ENCODE measurements at places on chromosomes 1 and 21. TPM values are rescaled to one million over a fixed set of nuclear protein-coding genes. Genes with fewer than 3 reads are reported as not detected.

Gene ABCG1
- total RNA-seq = 27.6 TPM

DNA sequence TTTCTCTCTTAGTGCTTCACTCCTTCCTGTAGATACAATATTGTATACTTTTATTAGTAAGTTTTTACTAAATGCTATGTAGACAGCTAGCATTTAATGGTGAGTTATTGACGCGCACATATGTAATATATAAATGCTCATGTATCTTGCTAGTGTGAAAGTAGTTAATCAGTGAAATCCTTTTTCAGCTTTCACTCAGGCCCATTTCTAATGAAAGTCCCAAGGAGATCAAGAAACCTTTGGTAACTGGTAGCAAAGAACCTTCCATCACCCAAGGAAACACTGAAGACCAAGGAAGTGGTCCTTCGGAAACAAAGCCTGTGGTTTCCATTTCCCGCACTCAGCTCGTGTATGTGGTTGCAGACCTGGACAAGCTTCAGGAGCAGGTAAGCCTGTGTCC is 27.2 kb downstream of the AGT start:
- no peaks in the 10 kb centered on the region for H3K4me1 ChIP-seq
- peaks cover 51% of the 10 kb centered on the region for H3K36me3 ChIP-seq
- H3K27ac ChIP-seq = no peak overlapping the region
- no peak for DNase-seq

Gene LCE1C
- total RNA-seq = not detected

DNA sequence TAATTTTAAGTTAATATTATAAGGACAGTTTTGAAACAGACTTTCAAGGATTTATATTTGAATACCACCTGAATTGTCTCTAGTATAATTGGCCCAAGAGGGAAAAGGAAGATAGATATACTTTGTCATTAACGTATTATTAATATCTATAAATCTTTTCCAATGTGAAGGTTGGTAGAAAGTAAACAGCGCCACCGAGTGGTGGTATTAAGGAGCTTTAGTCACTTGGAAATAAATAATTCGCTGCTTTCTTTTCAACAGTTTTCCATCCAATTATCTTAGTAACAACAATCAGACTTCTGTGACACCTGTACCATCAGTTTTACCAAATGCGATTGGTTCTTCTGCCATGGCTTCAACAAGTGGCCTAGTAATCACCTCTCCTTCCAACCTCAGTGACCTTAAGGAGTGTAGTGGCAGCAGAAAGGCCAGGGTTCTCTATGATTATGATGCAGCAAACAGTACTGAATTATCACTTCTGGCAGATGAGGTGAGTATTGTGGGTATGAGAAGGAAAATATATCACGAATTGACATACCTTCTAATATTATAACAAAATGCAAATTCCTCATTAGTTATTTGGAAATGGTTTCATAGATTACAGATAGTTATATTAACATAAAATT is 37.7 kb downstream of the SH3GLB1 start:
- H3K4me3 ChIP-seq = no peak overlapping the region
- DNase-seq = no peak
- H3K27me3 ChIP-seq = no peaks in the 10 kb centered on the region
- peaks cover 7% of the 10 kb centered on the region for H3K36me3 ChIP-seq

- no peak overlapping the region for H3K4me3 ChIP-seq
- H3K36me3 ChIP-seq = no peaks in the 10 kb centered on the region
- no peaks in the 10 kb centered on the region for H3K4me1 ChIP-seq
- H3K27ac ChIP-seq = no peak overlapping the region
- DNase-seq = peak; percentile 11
Measured at GRCh38 chr1:3679799-3680453, 27.6 kb downstream of the TP73 start.

Gene OTUD3
- 12.9 TPM for total RNA-seq

Gene C1orf87
- 0.38 TPM for total RNA-seq

- DNase-seq = no peak
- H3K27ac ChIP-seq = no peak overlapping the region
- peaks cover 15% of the 10 kb centered on the region for H3K36me3 ChIP-seq
- H3K27me3 ChIP-seq = no peaks in the 10 kb centered on the region
- H3K4me3 ChIP-seq = no peak overlapping the region
Measured at GRCh38 chr1:229536982-229537381, 21.5 kb downstream of the ABCB10 start.

Gene NPHS2
- 1.2 TPM for total RNA-seq

Gene SLFNL1
- total RNA-seq = 0.50 TPM

Gene ZNF124
- 45.7 TPM for total RNA-seq

- H3K36me3 ChIP-seq = no peaks in the 10 kb centered on the region
- H3K27ac ChIP-seq = no peak overlapping the region
- H3K4me3 ChIP-seq = no peak overlapping the region
- no peaks in the 10 kb centered on the region for H3K4me1 ChIP-seq
- DNase-seq = no peak
Measured at GRCh38 chr1:210681158-210681557, 352.5 kb downstream of the HHAT start.

DNA sequence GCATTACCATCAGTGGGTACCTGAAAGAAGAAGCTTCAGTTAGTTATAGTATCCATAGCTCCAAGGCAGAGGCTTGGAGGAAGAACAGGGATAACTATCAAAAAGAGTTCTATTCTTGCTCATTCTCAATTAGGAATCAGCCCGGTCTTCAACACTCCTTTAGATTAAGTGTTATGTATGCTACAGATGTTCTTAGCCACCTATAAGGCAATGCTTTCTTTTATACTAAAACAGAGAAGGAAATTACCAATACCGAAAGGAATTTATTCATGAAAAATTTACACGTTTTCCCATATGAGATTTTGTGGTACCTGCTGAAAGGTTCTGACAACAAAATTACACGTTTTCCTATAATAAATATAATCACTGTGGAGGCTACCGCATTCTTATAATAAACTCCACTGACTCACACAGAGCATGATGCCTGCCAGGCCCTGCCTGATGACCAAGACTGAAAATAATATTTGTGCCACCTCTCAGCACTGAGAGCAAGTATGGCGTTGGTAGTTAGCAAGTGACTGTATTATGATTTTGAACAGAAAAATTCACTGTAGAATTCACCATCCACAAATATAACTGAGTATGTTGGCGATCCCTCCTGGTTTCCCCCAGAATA is 58.3 kb downstream of the APP start:
- H3K4me3 ChIP-seq = no peak overlapping the region
- no peak overlapping the region for H3K27ac ChIP-seq
- peaks cover 2% of the 10 kb centered on the region for H3K36me3 ChIP-seq
- no peaks in the 10 kb centered on the region for H3K27me3 ChIP-seq
- peaks cover 8% of the 10 kb centered on the region for H3K4me1 ChIP-seq
- no peak for DNase-seq

Gene KRTAP11-1
- total RNA-seq = not detected

Gene FCRL5
- total RNA-seq = 10.3 TPM

Gene VSIG8
- total RNA-seq = not detected

DNA sequence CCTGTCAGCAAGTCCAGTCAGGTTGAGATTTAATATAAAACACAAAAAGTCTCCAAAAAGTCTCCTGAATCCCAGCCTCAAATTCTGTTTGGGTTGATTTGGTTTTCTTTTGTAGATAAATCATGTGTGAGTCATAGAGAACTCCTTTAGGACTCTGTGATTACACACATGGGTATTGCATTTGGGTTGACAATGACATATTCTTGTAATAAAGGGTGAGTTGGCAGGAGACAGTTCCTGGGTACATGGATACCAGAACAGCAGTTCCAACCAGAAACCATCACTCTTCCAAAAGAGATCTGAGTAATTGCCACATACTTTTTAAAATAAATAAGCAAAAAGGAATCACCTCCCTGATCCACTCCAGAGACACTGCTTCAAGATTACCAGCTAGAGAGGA is 8.9 kb downstream of the CR2 start:
- H3K36me3 ChIP-seq = no peaks in the 10 kb centered on the region
- no peaks in the 10 kb centered on the region for H3K27me3 ChIP-seq
- no peaks in the 10 kb centered on the region for H3K4me1 ChIP-seq
- no peak overlapping the region for H3K27ac ChIP-seq
- no peak for DNase-seq

DNA sequence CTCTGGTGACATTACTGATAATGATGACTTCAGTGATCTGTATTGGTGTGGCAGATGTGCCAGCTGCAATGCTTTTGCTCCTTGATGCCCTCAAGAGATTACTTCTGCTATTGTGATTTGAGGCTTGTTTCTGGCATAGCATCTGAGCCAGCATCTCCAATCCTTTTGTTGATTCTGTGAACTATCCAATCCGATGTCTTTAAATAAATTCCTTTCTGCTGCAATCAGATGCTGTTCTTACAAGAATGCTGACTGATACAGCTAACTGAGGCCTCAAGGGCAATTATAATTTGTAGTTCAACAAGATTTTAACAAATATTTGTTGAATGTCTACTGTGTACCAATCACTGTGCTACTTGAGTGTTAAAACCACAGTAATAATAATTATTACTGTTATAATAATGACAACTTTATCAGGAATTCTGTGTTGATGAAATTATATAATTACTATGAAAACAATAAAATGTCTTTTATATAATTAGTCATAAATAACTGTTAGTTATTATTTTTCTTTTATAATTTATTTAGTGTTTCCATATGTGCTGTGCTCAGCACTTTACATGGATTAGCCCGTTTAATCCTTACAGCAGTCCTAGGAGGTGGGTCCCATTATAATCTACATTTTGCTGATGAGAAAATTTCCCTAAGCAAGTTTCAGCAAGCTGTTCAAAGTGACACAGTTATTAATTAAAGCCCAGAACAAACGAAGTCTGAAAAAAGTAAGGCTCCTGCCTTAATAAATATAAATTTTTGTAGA is 308.2 kb downstream of the BRINP3 start:
- H3K27me3 ChIP-seq = no peaks in the 10 kb centered on the region
- H3K4me1 ChIP-seq = no peaks in the 10 kb centered on the region
- H3K4me3 ChIP-seq = no peak overlapping the region
- H3K36me3 ChIP-seq = no peaks in the 10 kb centered on the region

DNA sequence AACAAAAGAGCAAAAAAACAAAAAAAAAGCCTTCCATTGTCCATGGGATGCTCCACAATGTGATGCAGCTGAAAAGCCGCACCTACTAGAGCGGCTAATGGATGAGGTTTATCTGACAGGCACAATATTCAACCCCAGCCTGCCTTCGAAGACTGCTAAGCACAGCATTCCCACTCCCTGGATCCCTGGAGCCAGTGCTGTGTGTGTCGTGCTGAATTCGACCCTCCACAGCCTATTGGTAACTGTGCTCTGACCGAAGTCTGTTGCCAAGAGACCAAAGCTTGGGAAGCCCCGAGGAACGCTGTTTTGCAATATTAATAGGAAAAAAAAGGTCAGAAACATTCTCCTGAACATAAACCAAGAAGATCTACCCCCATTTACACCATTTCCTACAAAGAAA is 57.2 kb upstream of the PUM1 start:
- no peaks in the 10 kb centered on the region for H3K27me3 ChIP-seq
- no peak overlapping the region for H3K27ac ChIP-seq
- no peaks in the 10 kb centered on the region for H3K36me3 ChIP-seq

DNA sequence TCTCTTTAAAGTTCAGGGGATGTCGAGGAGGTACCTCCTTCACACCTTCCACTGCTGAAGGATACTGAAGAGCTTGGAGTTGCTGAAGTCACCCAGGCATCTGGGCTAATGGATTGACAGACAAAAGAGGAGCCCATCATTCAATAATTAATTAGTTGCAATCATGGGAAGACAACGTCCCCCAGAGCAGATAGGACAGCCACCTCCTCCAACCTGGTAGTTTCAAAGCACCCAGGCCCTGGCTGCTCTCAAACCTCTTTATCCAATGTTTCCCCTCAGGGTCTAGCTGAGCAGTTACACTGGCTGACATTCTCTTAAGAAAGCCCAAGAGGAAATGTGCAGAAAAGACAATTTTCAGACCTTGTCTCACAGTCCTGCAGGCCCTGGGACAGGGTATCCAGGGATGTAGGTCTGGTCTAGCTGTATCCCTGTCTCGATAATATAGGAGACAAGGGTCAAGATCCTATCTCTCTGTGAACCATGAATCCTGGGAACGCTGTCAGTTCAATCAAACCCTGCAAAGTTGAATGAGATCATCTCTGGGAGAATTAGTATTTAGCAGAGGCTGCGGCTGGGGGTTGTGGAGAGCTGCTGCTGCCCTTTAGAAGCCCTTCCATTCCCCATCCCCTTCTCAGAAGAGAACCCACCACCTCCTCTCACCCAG is 1.1 kb downstream of the TSPAN2 start:
- H3K4me1 ChIP-seq = no peaks in the 10 kb centered on the region
- H3K27ac ChIP-seq = no peak overlapping the region
- no peak for DNase-seq
- peak overlapping the region; percentile 66 for H3K4me3 ChIP-seq

Gene OPTC
- not detected for total RNA-seq

Gene TRIM45
- 4.8 TPM for total RNA-seq

Gene CFAP298
- total RNA-seq = 46.9 TPM

Gene WDR3
- 20.9 TPM for total RNA-seq

DNA sequence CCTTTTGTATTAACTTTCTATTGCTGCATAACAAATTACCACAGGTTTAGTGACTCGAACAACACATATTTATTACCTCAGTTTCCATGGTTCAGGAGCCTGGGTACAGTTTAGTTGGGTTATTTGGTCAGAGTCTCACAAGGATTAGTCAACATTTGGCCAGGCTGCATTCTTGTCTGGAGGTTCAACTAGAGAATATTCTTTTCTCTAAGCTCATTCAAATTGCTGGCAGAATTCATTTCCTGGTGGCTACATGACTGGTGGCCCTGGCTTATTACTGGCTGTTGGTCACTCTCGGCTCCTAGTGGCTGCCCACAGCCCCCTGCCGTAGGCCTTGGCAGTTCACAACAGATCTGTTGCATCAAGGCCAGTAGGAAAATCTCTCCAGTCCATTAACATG is 81.1 kb upstream of the ADAR start:
- DNase-seq = no peak
- no peak overlapping the region for H3K4me3 ChIP-seq
- H3K27me3 ChIP-seq = no peaks in the 10 kb centered on the region
- H3K36me3 ChIP-seq = no peaks in the 10 kb centered on the region
- no peak overlapping the region for H3K27ac ChIP-seq

DNA sequence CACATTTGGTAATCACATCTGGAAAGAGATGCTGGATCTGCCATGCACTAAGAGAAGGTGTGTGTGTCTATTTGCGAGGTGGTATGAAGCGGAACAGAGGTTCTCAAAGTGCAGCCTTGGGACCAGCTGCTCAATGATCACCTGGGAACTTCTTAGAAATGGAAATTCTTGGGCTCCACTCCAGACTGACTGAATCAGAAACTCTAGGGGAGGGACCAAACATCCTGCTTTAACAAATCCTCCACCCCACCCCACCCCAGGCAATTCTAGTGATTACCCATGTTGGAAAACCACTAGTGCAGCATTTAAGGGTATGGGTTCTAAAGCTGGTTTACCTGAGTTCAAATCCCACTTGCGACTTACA is 143.9 kb upstream of the JUN start:
- H3K4me1 ChIP-seq = peaks cover 8% of the 10 kb centered on the region
- no peaks in the 10 kb centered on the region for H3K36me3 ChIP-seq
- no peak overlapping the region for H3K4me3 ChIP-seq
- DNase-seq = no peak
- H3K27ac ChIP-seq = no peak overlapping the region
